ENCODE measurements at places on chromosomes 1 and 21.

DNA sequence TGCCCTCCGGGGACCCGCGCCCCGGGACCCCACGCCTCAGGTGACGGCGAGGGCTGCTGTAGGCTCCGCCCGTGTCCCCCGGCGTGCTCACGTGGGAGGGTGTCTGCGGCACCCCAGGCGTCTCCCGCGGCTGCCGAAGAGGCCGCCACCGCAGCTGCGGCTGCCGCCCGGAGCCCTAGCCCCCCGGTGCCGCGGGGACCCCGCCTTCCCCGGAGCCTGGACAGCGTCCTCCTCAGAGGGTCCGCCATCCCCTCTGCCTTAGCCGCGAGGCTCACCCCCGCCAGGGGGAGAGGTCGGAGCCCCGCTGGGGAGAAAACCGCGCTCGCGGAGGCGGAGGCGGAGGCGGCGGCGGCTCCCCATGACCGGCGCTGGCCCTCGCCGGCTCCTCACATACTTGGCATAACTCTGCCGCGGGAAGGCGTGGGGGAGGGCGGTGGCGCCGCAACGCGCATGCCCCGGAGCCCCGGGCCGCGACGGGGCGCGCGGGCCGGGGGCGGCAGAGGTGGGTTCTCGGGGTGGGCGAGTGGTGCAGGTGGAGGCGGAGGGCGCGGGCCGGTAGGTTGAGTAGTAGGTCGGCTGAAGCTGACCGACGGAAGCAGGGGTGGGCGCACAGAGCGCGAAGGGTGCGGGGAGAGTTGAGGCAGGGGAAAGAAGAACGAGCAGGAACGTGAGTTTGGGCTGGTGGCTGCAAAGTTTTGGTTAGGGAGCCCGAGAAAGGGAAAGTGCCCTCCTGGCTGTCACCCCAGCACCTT, 700 bp upstream of the SYDE2 start:
- no peak for DNase-seq

GRCh38 chr1:235129774-235130570, 1.3 kb upstream of the TOMM20 start:
- no peak for DNase-seq

- DNase-seq = no peak
These were observed 118.2 kb downstream of the FAF1 start for GRCh38 chr1:50841791-50842387.

DNA sequence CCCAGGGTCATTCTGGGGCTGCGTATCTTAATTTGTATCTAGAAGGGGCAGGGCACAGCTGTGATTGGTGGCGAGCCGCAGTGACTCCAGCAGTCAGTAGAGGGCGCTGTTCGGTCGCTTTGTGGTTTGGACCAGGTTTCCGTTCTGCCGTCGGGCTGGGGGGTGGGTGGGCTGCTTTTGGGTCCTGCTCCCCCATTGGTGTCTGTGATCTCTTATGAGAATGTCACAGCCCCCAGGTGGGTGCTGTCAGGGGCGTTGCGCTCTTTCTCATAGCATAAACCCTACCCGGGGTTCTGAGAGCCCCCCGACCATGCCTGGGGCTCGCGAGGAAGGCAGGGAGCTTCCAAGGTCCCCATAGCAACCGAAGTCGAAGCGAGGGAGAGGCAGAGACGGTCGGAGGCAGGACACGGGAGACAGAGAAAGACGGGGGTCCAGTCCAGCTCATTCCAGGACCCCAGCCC, 5.4 kb downstream of the TFF3 start:
- no peak for DNase-seq

GRCh38 chr1:223405507-223405906, 12.3 kb downstream of the CCDC185 start:
- no peak for DNase-seq

DNA sequence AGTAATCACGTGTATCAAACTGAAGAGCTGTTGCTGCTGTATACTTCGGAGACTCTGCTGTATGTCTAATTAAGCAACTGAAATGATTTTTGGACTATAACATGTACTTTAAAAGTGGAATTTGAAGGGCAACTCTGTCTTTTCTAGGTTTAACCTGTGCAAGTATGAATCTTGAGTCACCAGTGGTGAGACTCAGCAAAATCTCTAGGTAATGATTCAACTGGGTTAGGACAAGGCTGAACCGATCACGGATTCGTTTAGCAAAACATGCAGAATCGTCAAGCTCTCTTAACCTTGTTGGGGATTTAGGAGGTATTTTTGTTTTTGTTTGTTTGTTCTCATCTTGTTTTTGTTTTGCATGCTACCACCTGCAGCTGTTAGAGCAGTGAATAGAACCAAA, 149.6 kb downstream of the CYYR1 start:
- DNase-seq = no peak

- DNase-seq = no peak
These were observed 29.0 kb upstream of the CLDN14 start for GRCh38 chr21:36508948-36509347.

GRCh38 chr1:109547463-109548320, 723 bp upstream of the GNAI3 start:
- no peak for DNase-seq

DNA sequence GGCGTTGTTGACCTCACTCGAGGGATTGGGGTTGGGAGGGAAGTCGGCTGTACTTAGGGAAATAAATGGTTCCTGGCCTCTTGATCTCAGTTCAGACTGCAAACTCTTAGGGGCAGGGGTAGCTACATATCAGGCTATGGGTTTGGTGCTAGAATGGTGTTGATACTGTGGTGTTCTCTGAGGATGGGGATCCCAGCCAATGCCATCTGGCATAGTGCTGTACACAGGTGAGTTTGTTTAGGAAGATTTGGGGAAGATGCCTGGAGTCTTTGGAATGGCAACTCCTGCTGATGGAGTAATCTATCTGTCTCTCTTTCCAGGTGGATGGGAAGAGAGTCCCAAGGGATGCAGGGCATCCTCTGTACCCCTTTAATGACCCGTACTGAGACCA, 14.3 kb upstream of the NASP start:
- no peak for DNase-seq

- no peak for DNase-seq
These were observed at the start of gene MAP3K21 for GRCh38 chr1:233327651-233328141. TSS of gene MAP3K21 (plus strand) at chr1:233327724. CDS start at chr1:233328029, 305 bp downstream.

GRCh38 chr1:4724695-4725250, 70.4 kb downstream of the AJAP1 start:
- no peak for DNase-seq
